ENCODE measurements at places on chromosomes 5 and 9.

- DNase-seq, result no peak
These were observed 8.4 kb downstream of the SH2D3C start for GRCh38 chr9:127769929-127770582.

DNA sequence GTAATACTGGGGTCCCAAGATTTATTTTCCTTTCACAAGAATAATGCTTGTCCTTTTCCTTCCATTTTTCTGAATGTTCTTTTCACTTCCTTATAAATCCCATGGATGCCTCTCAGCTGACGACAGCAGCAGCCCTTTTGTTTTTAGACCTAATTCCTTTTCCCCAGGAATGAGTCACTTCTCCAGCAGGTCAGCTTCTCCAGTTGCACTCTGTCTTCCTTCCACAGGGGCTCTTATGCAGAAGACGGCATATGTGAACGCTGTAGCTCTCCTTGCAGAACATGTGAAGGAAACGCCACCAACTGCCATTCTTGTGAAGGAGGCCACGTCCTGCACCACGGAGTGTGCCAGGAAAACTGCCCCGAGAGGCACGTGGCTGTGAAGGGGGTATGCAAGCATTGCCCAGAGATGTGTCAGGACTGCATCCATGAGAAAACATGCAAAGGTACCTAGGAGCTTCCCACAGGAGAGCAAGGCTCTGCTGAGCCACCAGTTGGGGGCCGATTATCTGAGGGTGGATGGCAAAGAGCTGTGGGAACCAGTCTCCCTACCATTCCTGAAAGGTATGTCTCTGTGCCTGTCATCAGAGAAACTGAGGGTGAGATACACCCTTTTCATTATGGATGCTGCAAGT, 72.9 kb downstream of the RFK start:
- DNase-seq, result no peak

GRCh38 chr5:139649082-139649991, 1.2 kb downstream of the CXXC5 start:
- no peak for DNase-seq

DNA sequence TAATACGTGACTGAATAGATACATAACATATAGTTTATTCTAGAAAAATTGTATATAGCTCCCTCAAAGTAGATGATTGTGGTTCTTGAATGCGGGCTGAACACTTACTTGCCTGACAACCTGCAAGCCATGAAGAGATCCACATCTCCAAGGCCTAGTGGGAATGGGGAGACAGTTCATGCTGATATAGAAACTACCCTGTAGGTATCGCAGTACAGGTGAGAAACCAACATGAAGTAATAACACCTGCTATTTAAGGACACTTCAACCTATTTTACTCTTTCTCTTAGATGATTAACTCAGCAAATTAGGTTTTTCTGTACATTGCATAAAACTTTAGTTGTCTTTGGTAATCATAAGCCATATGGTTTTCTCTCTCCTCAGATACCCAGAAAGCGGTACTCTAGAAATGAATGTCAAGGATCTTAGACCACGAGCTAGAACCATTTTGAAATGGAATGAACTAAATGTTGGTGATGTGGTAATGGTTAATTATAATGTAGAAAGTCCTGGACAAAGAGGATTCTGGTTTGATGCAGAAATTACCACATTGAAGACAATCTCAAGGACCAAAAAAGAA, 47.3 kb downstream of the UHRF2 start:
- DNase-seq, result no peak

- no peak for DNase-seq
These were observed 9.2 kb upstream of the MXD3 start for GRCh38 chr5:177320879-177321278.

- DNase-seq, result no peak
These were observed 1.3 kb upstream of the NNT start for GRCh38 chr5:43601454-43602260.
